ENCODE measurements at places on chromosomes 16 and 17.

DNA sequence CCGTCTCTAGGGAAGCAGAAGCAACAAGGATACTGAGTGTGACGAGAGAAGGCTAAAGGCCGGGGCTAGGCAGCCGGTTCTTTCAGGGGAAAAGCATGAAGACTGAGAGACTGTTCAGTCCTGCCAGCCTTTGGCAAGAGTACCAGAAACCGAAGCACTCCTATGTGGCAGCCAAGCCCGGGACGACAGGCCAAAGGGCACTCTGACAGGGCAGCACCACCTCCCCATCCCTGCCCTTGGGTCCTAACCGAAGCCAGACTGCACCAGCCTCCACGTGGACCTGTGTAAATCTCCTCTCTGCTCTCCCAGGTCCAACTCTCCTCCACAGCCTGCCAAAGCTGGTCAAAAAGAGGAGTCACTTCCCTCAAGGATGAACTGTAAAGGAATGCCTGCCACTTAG, 23.5 kb upstream of the ALOX15 start:
- DNase-seq, result no peak

DNA sequence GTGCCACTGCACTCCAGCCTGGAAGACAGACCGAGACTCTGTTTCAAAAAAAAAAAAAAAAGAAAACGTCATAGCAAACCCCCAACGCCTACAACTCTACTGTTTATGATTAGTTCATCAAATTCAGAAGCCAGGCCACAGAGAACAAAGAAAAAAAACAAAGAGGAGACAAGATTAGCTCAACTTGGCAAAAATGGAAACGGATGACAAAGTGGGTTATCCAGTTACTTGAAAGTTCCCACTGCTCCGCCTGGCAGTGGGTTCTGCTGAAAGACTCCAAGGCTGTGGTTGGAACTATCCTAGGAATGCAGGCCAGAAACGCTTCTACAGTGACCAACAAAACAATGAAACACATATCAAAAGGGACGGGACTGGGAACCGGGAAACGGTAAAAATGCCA, 53.1 kb downstream of the MRM3 start:
- DNase-seq, result peak; percentile 97

GRCh38 chr16:57156351-57156703, 29.5 kb downstream of the PSME3IP1 start:
- DNase-seq, result no peak

DNA sequence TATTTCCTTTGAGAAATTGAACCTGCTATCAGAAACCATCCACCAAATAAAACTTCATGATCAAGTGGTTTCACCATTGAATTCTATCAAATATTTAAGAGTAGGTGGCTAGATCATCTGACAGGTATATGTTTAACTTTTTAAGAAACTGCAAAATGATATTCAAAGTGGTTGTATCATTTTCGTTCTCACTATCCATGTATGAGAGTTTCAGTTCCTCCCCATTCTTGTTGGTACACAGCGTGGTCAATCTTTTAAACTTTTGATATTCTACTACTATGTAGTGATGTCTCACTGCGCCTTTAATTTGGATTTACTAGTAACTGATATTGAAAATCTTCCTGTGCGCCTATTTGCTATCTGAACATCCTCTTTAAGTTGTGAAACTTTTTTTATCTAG, 163.7 kb downstream of the CYB561 start:
- DNase-seq, result no peak

GRCh38 chr17:32584792-32585191, 98.0 kb downstream of the CDK5R1 start:
- DNase-seq, result peak; percentile 59

- no peak for DNase-seq
Observed at GRCh38 chr16:54112451-54113206, 174.0 kb downstream of the IRX3 start.

DNA sequence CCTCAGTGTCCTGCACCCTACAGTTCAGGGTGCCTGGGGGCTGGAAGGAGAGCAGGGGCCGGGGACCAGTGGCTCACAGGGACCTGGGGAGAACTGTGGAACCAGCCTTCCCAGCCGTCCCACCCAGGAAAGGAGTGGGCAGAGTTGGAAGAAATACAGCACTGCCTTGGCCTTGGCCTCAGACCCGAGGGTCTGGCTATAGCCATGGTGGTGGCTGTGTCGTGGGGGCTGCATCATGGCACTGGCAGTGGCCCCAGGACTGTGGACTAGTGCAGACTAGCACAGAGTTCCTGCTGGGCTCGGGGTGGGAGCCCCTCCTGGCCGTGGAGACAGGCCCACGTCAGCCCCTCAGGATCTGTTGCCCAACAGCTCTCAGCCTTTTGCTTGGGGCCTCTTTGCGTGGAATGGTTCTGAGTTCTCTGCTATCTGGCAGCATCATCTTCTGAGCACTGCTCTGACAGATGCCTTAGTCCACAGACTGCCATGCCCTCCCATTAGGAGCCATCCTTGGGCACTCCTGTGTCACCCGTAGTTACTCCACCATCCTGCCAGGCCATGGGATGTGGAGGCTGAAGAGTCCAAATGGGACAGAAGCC, 12.6 kb upstream of the DNASE1 start:
- no peak for DNase-seq

- no peak for DNase-seq
Observed at GRCh38 chr16:16018705-16019104, 69.3 kb downstream of the ABCC1 start.

DNA sequence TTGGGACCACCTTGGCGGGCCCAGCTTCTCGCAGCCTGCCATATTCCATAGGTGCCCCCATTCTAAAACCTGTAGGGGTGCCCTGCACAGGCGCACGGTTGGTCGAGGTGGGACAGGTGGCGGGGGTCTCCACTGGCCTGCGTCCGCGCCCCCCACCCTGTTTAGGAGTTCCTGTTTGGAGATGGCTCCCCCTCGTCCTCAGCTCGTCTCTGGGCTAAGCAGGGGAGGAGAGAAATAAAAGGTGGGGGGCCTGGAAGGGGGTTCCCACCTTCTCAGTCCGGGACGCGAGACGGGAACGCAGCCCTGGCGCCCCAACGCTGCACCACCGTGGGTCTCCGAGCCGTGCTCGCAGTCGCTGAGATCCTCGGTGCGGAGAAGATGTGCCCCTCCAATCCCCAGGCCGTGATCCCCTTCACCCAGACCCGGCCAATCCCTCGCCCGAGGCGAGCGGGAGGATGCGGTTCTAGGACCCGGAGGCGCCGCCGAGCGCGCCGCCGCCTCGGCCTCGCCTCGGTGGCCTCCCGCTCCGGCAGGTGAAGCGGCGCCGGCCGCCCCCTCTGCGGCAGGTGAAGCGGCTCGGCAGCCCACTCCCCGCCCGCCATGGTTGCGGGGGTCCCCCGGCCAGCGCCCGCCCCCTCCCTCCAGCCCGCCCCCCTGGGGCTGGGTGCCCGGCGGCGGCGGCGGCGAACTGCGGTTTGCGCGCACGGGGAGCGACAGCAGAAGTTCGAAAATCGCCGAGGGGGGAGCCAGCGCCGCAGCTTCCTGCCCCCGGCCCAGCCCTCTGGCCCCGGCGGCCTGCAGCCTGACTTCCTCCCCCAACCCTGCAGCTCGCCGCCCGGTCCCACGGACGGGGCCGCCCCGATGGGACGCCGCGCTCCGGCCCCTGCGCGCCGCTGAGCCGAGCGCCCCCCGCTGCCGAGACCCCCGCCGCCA, at the start of gene FMNL1:
FMNL1 (plus strand) TSS at position 805 of the 933 bp plus-strand sequence. CDS start 240 bp downstream, outside the sequence.
- no peak for DNase-seq

DNA sequence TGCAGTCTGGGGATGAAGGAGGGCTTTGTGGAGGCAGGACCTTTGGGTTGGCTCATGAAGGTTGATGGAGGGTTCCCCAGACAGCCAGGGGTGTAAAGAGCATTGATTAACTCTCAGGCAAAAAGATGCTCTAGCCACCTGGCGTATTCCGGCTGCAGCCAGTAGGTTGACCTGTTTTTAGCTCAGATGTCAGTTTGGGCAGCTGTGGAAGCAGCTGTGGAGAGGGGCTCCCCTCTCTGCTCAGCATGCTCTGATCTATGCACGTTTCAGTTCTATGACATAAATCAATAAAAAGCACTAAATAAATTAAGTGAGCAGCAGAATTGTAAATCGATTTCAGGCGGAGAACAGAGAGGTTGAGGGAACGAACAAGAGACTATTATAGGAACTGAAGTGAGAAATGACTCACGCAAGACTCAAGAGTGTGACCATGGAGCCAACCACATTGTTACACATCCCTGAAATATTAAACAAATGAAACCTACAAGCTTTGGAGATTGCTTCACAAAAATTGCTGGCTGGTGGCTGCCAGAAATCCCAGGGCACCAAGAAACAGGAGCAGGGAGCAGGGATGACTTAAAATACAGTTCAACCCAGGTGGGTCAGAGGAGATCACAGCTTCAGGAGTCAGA, 111.9 kb downstream of the GSG1L start:
- DNase-seq, result no peak

DNA sequence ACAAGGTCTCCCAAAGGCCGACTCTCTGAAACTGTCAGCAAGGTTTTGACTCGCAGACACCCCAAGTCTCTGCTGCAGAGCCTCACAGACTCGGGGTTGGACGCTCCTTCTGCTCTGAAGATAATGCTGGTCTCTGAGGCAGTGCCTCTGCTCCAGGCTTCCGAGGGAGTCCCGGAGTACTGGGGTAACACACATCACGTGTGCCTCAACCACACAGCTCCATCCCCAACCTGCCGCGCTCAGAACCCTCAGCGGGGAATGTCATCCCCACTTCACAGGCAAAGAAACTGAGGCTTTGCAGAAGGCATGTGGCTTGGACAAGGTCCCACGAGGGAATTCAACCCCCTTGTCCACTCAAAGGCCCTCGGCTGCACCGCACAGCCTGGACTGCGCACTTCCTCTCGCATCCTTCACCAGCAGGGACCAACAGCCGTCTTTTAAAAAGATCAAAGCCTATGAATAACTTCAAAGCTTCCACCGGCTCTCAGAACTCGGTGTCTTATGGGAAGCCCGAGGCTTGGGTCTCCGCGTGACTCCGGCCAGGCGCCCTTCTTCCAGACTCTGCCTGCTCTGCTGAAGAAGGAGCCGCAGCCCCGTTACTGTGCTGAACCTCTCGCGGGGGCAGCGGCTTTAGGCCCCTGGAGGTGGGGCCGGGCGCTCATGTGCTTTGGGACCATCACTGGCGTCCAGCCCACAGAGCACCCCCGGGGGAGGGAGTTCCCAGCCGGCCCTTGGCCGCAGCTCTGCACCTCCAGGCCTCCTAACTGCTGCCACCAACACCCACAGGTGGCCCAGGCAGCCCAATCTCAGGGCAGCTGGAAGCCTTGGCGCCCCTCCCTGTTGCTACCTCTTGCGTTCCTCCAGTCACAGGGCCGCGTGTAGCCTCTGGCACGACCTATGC, 2.2 kb downstream of the TMEM204 start:
- no peak for DNase-seq
